ENCODE measurements at places on chromosomes 16 and 17.

- DNase-seq, result no peak
Measured at GRCh38 chr17:68603656-68604055, 2.5 kb upstream of the FAM20A start.

- no peak for DNase-seq
Measured at GRCh38 chr17:6710317-6710716, 2.9 kb downstream of the SLC13A5 start.

- no peak for DNase-seq
Measured at GRCh38 chr16:51876934-51877333, 670.0 kb downstream of the TOX3 start.

- peak; percentile 96 for DNase-seq
Measured at GRCh38 chr17:37824534-37825485, 80.0 kb upstream of the HNF1B start.

GRCh38 chr16:46828943-46829342 is 2.0 kb downstream of the C16orf87 start:
- no peak for DNase-seq

- no peak for DNase-seq
Measured at GRCh38 chr17:83193336-83194185, 114.2 kb downstream of the METRNL start.

GRCh38 chr17:81990836-81991683 is 13.6 kb downstream of the ASPSCR1 start:
- DNase-seq, result no peak

Measured in EL (cell line).